ENCODE measurements at places on chromosomes 5 and 9.

DNA sequence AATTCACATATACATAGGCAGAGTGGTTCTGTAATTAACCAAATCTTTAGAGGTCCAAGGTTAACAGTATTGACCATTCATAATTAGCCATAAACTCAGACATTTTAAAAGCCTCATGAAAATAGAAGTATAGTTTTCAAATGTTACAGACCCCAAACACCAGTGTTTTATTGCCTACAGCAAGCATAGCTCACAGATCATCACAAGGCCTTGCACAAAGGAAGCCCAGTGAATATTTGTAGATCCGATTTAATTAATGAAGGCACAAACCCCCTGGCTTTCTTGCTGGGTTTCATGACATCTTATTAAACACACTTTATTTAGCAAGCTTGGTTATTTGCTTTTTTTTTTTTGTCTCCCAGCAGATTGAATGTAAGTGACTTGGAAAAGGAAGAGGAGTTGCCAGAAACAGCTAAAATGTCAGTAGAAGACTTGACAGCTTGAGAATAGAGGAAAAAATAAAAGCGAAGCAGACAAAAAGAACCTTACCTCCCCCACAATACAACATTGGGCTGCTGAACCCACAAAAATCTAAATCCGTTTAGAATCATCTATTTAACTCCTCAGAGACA, 283.9 kb upstream of the TNC start:
- DNase-seq = no peak

DNA sequence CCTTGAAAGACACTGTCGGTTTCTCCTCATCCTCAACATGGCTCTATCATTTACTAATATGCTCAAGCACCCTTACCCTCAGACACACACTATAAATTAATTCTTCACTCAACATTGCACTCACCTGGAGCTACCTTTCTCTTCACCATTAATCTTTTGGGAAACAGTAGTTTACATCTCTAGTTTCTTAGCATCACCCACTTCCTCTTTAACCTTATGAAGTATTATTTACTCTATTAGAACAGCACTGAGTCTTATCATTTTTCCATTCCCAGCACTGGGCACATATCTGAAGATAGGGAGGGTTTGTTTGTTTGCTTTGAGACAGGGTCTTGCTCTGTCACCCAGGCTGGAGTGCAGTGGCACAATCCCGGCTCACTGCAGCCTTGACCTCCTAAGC, 213.5 kb downstream of the SMARCA2 start:
- no peak for DNase-seq

DNA sequence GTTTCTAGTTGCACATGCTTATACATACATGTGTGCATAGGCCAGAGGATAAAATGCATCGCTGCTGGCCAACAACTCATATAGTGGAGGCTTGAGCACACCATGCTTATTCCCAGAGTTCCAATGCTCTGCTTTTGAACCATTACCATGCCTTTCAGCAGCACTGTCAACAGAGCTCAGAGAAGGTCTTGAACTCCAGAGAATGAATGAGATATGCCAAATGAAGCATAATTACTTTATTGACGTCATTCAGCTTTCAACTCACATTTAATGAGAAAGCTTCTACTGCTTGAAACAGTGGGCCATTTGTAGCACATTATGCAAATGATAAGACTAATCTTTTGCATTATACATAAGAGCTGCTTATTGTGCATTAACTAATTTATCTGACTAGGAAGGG, 765.3 kb upstream of the GRAMD2B start:
- DNase-seq = no peak

DNA sequence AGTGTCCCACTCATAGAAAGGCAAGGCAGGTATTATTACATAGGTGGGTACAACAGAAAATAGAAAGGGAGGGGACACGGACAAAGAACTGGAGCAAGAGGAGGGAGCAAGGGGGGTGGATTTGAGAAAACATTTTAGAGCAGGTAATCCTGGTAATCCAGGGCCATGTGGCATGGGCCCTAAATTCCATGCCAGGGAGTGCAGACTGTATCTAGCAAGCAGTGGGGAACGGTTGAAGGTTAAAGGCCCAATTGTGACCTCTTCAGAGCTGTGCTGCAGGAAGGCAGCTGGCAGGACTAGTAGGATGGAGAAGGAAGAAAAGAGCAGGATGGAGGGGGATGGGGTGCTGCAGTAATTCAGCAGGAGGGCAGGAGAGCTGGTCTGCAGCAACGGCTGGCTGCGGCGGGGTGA, 75.2 kb downstream of the PDE6A start:
- no peak for DNase-seq

DNA sequence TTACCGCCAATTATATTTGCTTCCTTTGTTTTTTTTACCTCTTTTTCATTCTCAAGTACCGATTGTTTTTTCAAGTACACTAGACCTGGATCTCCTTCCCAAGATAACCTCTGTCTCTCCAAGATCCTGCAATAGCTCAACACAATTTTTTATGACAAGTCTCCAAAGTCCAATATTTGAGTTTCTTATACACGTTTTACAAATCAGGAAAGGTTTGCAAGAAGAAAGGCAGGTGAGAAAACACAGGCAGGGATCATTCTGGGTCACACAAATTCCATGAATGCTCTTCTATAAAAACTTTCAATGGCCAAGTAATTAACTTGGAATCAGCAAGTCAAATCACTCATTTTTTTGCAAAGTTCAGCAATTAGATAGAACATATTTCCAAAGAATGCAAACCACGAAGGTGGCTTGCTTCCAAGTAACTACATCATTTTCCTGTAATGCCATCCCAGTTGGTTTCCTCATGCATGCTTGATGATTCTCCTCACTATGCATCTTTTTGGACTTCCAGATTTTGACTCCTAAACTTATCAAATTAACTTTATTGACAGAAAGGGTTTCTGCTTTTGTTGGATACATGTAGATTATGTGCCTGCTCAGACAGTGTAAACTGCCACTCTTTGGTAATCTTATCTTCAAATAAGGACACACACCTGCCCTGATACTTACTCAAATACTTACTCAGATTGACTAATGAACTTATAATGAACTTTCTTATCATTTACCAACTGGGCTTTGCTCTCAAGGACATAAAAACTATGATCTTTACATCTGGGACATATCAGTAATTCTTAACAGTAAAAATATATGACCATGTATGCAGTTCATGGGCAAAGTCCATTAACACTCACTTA, 24.7 kb upstream of the IFNE start:
- DNase-seq = no peak

DNA sequence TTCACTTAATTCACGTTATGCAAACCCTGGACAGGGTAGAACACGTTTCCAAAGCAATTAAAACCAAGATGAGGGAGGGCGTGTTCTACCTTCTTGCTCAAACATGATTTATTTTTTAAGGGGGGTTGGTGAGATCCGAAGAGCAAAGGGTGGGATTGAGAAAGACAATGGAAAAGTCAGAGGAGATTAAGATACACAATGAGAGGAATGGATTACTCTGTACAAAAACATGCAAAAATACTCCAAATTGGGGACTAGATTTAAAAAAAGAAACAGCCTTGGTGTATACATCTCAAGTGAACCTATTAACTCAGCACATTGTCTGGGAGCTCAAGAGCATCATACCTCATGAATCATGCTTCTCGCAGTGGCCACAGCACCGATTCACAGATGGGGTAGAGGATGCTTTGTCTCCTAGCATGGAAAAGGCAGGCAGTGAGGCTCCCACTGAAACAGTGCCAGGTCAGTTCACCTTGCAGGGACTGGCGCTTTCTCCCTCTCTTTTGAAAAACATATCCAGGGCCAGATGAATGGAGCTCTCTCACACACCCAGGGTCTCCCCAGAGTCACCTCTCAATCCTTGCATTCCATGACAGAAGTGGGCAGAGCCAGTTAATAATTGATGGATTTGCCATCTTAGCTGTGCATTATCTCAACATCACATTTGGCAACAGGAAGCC, 459.7 kb downstream of the BNC2 start:
- DNase-seq = no peak
